AG10803 (cell line): ENCODE measurements at places on chromosomes 4 and X.
A peak's percentile ranks its signal among the peaks of the same experiment; 100 is the strongest.

DNA sequence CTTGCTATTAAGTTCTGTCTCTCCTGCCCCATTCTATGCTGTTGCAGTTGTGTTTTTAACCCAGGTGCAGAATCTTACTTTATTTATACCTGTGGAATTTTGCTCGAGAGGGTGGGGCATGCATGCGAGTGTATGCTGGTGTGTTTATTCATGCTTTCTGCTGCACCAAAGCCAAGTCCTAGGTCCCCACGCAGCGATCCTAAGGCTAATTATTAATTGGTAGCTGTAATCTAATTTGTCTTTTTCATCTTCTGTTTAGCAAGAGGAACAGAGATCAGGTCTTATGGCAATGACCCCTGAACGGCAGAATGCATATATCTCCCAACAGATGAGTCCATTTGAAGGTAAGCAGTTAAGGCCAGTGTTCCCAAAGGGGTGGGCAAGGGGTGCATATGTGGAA is 58.7 kb upstream of the MTM1 start:
- no peak for DNase-seq

- DNase-seq, result no peak
These were observed 234.7 kb downstream of the OR13H1 start for GRCh38 chrX:131778269-131779218.

GRCh38 chr4:187426511-187426910 is 569.1 kb upstream of the ZFP42 start:
- DNase-seq, result no peak

- DNase-seq, result no peak
These were observed 123.2 kb downstream of the RBM47 start for GRCh38 chr4:40506492-40506891.

DNA sequence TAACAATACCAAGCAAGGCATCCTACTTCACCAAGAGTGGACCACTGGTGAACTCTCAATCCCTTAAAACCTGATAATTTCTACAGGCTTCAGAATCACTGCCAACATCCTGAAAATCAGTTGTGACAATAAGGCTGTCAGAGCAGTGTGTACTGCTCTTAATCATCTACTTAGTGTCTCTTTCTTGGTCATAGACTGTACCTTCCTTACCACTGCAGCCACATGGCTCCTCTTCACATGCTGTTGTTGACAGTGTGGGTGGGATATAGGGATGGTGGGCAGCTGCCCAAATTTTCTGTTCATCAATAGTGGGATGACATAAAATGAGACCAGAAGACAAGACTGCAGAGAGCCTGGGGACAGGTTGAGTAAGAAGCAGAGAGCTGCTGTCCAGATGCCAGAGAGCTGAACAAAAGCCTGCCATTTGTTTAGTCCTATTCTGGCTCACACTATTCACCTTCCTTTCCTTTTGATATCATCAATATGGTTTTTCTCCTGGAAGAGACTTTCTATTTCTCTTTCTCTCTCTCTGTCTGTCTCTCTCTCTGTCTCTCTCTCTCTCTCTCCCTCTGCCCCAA is 178.9 kb downstream of the MGST2 start:
- peak; percentile 11 for DNase-seq

DNA sequence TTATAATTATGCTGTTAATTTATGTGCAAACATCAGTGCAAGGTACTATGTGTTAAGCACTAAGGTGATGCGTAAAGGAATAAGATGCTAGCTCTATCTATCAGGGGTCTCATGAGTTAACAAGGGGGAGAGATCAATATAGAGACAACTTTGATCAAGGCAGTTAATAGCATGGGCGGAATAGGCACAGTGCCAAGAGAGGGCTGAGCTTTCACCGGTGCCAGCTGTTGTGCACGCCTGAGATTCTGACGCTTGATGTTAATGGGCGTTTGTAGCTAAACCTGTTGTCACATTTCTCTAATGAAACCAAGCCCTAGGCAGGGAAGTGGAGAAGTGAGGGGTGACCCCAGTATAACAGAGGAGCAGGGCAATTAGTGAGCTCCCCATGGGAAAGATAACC is 86.0 kb upstream of the NMU start:
- DNase-seq, result no peak

DNA sequence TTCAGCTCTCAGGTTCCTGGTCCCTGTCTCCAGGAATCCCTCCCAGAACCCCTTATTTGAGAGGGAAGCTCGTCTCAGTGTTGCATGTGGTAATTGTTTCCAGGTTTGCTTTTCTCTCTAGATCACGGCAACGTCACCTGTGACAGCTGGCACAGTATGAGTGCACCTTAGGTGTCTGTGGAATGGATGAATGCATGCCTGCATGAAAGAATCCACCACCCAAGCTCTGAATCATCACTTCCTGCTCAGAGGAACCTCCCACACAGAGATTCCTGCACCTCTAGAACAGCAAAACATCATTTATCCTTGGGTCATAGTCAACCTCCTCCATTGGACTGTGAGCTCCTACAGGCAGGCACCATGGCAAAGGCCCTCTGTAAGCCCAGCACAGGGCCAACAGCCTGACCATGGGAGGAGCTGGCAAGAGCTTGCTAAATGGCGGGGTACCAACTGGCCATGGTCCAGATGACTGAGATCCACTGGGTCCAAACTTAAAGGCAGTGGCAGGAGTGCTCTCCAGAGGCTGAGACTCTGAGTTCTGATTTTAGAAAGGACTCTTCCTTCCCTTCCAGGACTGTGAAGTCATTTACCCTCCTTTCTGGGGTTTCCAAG is 116.2 kb downstream of the SLC2A9 start:
- no peak for DNase-seq

DNA sequence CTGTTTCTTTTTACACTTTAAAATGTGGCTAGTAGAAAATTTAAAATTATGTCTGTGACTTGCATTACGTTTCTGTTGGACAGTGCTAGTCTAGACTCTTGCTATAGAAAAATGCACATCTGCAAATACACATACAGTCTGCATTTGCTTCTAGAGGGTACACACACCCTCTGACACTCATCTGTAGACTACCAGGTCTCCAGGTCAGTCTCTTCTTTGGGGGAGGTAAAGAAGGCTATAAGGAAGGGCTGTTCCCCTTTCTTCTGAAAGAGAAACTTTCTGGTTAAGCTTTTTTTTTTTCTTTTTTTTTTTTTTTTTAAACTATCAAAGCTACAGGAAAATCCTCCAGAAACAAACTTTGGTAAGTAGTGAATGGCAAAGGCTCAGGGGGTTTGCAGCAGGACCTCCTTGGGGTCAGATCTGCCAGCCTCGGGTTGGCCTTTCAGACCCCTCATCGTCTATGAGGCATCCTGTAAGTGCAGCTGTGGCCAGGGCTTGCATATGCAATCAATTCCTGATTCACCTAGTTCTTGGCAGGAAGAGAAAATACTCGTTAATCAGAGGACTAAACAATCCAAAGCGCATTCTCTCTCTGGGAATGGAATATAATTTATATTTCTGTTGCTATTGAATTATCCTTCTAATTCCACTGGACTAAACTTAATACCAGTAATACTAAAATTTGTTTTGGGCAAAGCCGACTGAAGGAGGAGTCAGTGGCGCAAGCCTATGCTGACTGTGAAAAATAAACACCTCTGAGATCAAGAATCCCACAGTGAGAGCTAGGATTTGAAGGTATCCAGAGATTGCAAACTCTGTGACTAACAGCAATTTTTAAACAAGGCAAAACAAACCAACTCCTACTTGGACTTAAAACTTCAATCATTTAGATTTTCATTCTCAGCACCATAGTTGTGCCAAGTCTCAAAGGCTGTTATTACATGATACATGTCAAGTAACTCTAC is 109.3 kb upstream of the TBC1D9 start:
- no peak for DNase-seq

DNA sequence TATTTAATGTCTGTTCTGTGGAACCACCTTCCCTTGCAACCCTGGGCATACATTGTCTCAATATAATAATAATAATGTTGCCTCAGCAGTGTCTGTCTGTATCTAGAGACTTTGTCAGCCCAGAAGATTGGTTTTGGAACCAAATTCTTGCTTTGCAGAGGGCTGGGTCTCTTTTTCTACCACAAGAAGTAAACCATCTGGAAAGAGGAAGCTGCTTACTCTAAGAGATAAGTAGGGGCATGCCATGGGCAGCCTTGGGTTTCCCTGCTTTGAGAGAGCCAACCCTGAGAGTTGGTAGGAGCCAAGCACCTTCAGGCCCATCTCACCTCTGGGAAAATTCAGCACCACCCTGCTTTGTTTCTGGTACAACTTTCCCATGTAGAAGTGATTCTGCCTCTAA is 27.0 kb downstream of the TMEM31 start:
- no peak for DNase-seq

GRCh38 chr4:185480016-185480732 is 8.6 kb upstream of the CCDC110 start:
- DNase-seq, result no peak

- no peak for DNase-seq
These were observed 185.4 kb downstream of the SOWAHB start for GRCh38 chr4:76712564-76712963.

DNA sequence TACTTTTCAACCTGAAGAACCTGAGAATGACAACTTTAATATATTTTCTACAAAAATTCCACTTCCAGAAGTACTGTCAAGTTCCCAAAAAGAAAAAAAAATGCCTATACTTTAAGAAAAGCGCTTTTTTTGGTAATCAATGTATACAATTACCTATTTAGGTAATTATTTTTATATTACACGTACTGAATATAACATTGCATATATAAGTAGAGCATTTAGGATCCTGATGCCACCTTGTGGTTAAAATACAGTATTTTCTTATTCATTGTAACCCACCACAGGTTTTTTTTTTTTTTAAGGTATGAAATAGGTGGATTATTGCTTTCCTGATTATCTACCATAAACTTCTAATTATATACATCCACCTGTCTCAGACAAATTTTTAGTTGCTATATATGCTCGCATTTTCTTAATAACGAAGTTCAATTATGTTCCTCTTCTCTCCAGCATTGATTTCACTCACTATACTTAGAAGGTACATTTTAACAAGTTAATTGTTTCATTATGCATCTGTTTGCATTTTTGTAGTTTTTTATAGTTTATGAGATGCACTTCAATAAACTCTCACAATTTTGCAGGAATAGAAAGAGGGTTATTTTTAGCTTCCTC is 5.2 kb downstream of the MAP9 start:
- peak; percentile 30 for DNase-seq

DNA sequence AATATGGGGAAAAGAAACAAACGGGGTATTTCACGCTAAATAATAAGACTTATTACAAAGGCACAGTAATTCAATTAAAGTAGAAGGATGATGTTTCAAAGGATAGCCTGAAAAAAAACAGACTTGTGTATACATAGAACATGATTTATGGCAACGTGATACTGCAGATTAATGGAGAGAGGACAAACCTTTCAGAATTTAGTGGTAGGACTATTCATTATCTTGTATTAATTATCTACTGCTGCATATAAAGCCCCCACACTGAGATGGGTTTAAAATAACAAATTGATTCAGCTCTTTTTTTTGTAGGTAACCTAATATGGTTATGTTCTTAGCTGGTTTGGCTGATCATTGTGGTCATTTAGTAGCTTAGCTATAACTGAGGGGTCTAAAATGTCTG is 1269.0 kb downstream of the FSTL5 start:
- no peak for DNase-seq

DNA sequence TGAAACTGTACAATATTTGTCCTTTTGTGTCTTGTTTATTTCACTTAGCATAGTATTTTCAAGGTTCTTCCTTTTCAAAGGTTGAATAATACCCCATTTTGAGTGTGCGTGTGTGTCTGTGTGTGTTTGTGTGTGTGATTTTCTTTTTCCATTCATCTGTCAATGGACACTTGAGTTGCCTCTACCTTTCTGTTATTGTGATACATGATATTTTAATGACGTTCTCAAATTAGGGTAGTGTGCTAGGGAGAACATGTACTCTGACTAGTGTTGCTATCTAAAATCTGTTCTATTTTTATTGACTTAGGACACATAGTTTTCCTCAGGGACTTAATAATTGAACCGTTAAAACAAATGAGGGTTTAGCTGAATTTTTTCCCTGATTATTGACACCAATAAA is 9.9 kb downstream of the MMRN1 start:
- DNase-seq, result no peak
